ENCODE measurements at places on chromosomes 5 and 9.

DNA sequence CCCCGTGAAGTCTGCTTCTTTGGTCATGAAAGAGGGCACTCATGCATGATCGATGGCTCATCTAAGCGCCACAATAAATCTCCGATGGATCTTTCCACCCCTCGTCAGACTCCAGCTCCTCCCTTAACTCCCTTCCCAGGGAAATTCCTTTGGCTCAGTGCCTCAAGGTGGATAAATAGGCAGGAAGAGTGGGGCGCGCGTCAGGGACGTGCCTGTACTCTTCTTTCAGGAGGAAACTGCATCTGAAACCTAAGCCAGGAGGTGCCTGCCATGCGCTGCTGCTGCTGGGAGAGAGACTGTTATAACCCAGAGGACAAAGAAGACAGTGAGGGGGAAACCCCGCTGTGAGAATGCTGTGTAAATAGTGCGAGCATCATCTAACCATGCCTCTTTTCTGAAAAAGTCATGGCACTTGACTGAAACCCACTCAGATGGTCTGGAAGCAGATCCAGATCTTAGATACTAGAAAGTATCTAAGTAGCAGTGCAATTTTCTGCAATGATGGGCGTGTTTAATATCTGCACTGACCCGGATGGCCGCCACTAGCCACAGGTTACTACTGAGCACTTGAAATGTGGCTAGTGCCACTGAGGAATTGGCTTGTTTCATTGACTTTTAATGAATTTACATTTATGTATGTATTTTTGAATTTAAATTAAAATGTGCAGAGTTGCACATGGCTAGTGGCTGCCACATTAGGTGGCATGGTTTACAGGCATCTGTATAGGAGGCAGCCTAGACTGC lies 120.3 kb upstream of the BASP1 start:
- peak; percentile 63 for DNase-seq

DNA sequence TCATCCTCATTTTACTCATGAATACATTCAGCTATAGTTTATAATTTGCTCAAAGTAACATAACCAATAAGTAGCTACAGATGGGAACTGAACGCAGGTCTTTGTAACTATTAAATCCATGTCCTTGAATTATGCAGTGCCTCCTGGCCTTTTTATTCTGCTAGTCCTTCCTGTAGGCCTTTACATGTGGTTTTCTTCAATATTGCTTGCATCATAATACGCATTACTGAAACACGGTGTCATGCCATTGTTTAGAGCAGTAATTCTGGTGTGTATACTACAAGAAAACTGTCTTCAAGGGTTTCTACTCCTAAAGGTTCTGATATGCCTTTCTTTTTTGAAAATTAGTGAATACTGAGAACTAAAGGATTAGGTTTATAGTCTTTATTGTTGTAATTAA lies 20.7 kb downstream of the CWC27 start:
- DNase-seq, result peak; percentile 64

DNA sequence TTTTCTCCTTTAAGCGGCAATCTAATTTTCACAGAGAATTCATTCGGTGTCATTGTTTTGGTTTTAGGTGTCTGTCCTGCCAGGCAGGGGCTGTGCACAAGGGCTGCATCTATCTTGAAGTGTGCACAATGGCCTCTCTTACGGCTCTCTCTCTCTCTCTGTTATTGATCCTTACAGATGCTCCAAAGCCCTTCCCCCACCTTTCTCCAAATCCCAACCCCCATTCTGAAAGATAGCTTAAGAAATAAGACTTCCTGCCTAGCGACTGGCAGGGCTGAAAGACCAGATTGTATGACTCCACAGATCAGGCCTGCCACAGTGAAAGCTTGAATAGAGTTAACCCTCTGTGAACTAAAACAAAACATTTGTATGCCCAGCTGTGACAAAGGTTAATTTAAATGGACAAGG lies 86.5 kb upstream of the NR5A1 start:
- no peak for DNase-seq

DNA sequence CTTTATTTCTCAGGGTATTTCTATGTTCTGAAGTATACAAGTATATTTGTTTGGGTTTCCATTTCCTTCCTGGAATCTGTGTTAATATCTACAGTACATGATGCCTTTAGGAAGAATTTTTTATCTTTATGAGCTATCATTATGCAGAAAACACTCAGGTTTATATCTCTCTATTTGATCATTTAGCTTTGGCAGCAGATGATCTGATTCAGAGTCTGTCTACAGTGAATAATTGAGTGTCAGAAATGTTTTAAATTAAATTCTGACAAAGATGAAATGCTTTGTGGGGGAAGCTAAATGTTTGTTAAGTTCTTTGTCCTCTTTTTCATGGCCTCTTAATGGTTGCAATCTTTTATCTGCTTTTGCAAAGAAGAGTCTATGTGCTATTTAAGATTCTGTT lies 2141.0 kb upstream of the ACO1 start:
- DNase-seq, result no peak

DNA sequence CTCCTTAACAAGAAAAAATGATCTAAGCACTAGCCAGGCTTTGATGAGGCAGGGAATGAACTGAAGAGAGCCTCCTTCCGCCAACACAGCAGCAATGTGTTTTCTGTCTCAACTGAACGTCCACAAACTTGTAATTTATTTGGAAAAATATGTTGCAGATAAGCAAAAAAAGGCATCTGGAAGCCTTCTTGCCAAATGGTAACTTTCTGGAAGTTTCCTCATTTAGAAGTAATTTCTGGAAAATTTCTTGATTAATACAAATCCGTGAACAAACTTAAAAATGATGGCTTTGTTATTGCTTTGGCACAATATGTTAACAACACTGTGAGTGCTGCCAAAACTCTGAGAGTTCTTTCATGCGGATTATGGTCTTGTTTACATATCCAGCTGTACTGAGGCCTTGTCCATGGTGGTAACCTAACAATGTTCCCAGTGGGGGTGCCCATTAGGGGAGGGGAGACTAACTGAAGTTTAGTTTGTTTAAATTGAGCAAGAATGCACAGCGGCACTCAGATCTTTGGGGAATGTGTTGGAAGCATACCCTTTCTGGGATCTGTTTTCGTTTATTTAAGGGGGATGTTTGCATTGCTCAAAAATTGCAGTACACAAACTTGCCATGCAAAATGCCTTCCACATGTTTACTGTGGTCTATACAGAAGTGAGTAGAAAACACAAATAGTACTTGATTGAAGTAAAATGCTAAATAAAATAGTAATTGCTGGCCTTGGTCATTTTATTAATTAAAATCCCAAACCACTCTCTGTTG lies 334.7 kb downstream of the NR2F1-AS1 start:
- no peak for DNase-seq

DNA sequence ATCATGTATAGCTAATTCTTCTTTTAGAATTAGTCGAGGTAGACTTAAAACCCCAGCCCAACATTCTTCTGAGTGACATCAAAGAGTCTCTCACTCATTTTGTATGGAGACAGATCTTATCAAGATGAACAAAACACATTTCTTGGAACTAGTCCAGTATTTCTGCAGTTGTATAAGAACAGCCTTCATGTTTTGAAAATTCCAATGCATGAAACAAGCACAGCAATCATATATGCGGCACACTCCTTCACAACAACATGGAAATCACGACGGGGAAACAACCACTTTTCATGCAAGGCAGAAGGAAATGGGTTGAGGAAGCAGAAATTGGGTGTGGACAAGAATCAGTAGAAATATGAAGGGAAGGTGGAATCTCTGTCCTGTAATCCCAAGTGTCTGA lies 113.8 kb downstream of the PLK2 start:
- DNase-seq, result no peak

DNA sequence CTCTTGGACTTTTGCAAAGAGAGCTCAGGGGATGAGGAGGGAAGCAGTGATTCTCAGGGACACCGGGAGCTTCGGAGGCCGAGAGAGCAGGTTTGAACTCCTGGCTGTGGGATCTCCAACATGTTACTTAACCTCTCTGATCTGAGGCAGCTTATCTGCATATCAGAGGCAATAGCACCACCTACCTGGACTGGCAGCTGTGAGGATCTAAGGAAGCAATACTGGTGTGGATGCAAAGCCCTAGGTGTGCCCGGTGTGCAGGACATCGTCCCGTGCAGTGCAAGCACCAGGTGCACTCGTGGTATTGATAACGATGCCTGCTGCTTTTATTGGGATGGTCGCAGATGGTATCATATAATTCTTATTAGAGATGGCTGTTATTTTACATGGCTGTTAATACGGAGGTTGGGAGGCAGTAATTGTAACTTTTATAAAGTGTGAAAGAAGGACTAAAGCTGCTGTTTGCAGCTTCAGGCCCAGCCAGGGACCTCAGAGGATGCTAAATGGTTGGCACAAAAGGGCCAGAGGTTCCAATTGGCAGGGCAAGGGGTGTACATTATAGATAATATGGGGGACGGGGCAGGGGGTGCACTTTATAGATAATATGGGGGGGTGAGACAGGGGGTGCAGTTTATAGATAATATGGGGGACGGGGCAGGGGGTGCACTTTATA lies 14.9 kb downstream of the COL5A1 start:
- peak; percentile 69 for DNase-seq

DNA sequence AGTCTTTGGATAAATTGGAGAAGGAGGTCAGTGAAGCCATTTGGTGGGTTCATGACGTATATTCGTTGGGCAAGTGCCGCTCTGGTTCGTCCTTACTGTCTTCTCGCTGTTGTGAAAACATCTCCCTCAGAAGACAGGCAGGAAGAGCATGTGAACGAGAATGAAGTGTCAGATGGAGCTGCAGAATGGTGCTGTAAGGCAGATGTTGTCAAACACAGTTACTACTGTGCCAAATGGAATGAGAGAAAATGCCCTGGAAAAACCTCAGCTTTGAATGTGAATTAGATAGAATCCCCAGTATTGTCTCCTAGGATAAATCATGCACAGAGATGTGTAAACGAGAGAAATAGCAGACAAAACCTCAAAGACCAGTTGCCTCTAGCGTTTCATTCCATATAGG lies 121.5 kb downstream of the CAMK4 start:
- DNase-seq, result no peak

DNA sequence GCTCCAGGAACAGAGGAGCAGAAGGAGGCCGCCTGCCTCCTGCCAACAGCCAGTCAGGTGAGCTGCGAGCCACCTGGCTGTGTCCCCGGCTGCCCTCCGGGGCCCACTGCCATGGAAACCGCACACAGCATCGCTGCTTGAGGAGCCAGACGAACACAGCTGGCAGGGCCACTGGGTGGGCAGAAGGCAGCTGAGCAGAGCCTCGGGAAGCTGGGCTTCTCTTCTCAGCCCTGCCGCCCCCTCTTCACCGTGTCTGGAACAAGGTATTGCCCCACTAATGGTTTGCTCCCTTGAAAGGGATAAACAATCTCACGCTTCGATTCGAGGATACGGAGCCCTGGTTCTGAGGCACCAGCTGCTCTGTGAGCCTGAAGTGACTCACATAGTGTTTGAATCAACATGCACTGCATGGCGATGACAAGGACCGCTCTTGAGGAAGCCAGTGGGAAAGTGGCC lies 63.7 kb upstream of the RUFY1 start:
- DNase-seq, result no peak

DNA sequence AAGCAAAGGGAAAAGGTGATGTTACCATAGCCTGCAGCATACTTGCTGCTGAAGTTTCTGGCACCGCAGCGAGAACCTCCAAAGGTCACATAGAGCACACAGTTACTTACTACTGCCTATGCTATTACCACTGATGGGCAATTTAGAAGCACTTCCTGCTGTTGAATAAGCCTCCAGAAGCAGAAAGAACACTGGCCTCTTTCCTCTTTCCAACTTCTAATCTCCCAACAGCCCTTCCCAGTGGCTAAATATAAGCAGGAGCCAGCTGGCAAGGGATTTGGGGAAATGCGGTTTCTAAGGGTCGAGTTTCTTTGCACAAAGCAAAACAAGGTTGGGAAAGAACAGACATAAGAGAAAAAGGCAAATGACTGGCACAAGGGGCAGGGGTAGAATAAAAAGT lies 669.2 kb upstream of the ACO1 start:
- no peak for DNase-seq

GRCh38 chr5:1204693-1205242 lies 3.4 kb downstream of the SLC6A19 start:
- peak; percentile 66 for DNase-seq

- DNase-seq, result no peak
Measured at GRCh38 chr5:3195994-3196393, 399.6 kb upstream of the IRX1 start.

DNA sequence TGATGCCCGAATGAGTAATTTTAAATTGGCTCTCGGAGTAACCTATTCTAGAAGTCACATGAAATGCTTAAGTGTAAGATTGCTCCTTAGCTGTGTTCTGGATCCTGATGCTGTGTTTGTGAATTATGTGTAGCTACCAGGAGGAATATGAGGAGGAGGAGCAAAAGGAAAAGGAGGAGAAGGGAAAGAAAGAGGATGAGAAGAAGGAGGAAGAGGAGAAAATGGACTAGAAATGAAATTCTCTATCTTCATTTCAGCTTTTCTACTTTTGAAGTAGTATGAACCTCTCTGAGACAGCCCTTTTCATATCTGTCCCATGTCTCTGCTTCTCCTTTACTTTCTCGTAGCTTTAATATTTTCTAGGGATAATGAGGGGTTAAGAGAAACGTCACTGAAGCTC lies 119.4 kb upstream of the ACTBL2 start:
- DNase-seq, result peak; percentile 14

DNA sequence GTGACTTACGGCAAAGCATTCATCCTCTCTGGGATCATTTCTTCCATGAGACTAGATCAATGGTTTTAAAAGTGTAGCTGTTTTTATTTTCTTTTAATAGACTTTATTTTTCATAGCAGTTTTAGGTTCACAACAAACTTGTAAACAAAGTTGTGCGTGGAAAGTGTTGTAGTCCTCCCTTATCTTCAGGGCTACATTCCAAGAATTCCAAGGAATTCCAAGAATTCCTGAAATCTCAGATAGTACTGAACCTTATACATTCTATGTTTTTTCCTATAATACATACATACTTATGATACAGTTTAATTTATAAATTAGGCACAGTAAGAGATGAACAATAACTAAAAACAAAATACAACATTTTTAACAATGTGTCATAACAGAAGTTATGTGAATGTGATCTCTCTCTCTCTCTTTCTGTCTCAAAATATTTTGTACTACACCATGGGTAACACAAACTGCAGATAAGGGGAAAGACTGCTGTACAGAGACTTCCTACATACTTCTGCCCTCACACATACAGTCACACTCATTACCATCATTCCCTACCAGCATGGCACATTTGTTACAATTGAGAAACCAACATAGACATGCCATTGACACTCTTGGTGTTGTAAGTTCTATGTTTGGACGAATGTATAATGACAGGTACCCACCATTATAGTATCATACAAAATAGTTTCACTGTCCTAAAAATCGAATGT lies 1933.2 kb upstream of the WWC1 start:
- no peak for DNase-seq

DNA sequence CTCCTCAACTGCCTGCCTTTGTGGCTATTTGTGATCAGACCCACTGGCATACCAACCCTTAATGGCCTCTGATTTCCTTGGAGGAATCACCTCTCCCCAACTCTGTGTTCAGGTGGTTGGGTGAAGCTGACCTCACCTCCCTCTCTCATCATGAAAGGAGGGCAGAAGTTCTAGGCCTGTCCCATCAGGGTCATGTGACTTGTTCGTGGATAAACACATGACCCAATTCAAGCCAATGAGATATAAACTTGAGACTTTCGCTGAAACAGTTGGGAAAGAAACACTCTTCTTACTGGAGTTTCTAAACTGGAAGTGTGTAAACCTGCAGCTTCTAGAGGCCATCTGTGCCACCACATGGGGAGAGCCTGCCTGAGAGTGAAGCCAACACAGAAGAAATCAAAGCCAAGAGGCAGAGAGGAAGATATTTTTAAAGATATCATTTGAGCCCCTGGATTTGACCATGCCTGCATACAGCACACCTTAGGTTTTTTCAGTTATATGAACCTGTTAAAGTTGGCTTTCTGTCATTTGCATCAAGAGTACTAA lies 5.8 kb downstream of the GABBR2 start:
- DNase-seq, result no peak

- no peak for DNase-seq
Measured at GRCh38 chr5:14491015-14491915, 90.3 kb upstream of the OTULINL start.
